Muscle of leg (tissue), 16 donors: ENCODE measurements at places on chromosomes 3 and 15.

DNA sequence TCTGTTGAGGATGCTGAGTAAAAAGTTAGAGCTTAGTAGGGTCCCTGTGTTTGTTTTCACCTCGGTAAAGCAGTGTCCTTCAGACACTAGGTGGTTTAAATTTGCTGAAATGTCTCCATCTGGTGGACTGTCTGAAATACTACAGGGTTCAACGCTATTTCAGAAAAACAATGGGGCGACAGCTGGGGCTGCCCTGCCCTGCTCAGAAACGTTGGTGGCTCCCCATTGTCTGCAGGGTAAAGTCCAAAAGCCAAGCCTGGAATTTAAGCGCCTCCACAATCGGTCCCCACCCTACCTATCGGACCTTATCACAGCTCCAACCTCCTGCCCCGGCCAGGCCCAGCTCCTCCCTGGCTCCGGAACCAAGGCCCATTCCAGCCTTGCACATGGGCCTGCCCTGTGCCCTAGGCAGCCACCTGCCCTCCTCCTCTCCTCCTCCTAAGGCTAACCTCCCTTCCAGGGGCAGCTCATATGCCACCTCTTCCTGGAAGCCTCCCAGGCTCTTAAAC, 4.3 kb upstream of the TSEN2 start:
- peak; percentile 56 for DNase-seq

DNA sequence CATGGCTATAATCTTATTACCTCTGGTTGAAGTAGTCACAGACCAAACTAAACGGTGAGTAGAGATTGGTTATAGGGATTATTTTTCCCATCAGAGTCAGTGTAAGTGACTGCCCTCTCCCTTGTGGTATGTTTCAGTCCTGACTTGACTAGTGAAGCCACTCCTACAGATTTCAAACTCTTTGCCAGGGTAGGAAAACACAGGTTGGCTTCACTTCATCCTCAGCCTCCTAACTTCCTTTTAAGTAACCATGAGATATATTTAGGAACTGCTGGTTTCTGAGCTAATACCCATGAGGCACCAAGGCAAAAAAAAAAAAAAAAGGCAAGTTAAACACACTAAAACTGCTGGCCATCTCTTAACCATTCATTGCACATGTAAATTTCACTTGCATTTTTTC, 349.2 kb upstream of the MCTP2 start:
- DNase-seq, result peak; percentile 48

- no peak for DNase-seq
Measured at GRCh38 chr3:130737622-130738021, 9.0 kb downstream of the PIK3R4 start.

DNA sequence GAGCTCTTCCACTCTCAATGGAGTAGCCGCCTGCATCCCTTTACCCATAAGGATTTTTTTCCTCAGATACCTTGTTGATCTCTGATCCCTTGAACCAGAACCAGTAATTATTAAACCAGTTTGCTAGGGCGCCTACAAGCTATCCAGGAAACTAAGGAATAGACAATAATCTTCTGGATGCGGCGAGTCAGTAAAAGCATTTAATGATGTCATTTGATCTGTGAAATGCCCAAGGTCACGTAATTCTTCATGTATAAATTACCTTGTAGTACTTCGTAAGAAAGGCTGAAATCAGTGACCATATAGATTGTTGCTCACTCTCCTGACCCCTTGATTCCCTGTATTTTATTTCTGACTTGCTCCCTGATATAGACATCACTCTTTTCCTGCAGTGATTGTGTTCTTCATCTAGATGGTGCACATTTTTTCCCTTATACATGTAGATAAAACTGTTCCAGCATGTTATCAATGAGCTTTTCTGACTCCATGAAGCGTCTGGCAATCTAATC, 548.6 kb upstream of the NAALADL2 start:
- no peak for DNase-seq

- no peak for DNase-seq
Measured at GRCh38 chr3:43207628-43208085, 78.7 kb upstream of the SNRK start.

GRCh38 chr3:23537101-23537551, 268.6 kb upstream of the UBE2E1 start:
- no peak for DNase-seq

DNA sequence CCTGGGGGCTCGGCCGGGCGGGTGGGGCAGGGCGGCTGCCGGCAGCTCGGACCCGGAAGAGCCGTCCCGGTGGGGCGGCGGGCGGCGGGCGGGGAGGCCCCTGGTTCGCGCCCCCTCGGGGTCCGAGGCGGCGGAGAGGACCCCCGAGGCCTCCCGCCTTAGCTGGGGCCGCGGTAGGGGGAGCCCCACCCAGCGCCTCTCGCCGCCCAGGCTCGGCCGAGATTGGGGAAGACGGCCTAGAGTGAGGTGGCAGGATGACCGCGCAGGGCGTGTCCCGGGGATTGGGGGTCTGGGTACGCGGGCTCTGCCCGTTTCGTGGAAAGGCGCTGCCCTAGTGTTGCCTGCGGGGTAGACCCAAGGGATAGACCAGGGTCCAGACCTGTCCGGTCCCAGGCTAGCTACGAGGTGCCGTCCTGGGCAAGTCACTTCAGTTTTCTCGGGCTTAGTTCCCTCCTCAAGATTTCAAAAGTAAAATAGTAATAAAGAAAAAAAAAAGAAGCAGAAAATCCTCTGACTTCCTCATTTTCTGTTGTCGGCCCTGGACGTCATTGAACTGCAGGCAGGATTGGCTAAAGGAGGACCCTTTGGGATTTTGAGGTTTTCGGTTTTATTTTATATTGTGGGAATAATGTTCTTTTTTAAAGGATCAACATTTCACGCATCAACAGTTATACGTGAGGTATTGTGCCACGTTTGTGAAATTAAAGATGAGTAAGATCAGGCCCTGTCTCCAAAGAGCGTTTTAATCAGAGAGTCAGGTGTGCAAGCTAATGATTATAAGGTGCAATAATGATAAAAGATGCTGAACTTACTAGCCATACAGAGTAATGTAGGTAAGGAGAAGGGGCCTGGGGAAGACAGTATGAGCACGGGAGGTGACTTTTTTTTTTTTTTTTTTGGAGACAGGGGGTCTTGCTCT, 679 bp downstream of the IQGAP1 start:
- DNase-seq, result peak; percentile 78

GRCh38 chr15:84824260-84825007, 7.3 kb downstream of the ALPK3 start:
- peak; percentile 98 for DNase-seq

- DNase-seq, result no peak
Measured at GRCh38 chr3:172520301-172520831, 2.9 kb downstream of the TNFSF10 start.

DNA sequence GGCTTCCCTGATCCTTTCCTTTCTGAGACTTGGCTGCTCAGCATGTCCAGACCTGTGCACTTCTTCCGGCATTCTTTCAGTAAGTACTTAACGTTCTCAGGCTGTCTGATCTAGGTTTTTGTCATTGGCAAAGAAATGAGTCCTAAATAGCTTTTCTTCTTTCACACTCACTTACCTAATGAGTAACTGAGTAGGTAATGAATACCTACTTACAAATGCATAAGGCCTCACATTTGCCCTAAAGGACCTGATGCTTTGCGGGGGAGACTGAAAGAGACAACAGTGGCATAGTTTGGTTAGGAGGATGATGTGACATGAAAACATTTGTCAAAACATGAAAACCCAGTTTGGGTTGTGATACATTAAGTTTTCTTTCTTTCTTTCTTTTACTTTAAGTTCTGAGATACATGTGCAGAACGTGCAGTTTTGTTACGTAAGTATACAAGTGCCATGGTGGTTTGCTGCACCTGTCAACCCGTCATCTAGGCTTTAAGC, 516.7 kb upstream of the CFAP20DC start:
- DNase-seq, result no peak
